ENCODE measurements at places on chromosomes 7 and 10. TPM values are rescaled to one million over a fixed set of nuclear protein-coding genes. Genes with fewer than 3 reads are reported as not detected.
A peak's percentile ranks its signal among the peaks of the same experiment; 100 is the strongest.

Gene KIN
- 13.6 TPM for total RNA-seq

DNA sequence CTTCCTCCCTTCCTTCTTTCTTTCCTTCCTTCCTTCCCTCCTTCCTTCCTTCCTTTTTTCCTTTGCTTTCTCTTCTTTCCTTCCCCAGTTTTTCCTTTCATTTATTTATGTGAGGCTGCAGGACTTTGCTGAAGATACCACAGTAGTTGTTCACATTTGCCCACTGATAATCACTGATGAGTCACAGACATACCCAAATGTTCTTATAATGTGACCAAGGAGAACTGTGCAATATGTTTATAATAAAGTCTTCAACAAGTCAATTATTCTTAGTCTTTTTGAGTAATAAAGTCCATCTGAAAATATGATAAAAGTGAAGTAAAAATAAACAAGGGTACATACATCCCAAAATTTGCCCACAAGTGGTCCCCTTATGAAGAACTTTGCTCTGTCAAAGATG is 159.7 kb downstream of the GNAI1 start:
- no peaks in the 10 kb centered on the region for H3K4me1 ChIP-seq
- no peaks in the 10 kb centered on the region for H3K27me3 ChIP-seq

- DNase-seq, result no peak
- H3K4me3 ChIP-seq, result no peak overlapping the region
- no peaks in the 10 kb centered on the region for H3K27me3 ChIP-seq
- no peak overlapping the region for H3K27ac ChIP-seq
- H3K4me1 ChIP-seq, result peaks cover 2% of the 10 kb centered on the region
- H3K36me3 ChIP-seq, result no peaks in the 10 kb centered on the region
Measured at GRCh38 chr7:47693216-47693615, 111.3 kb upstream of the TNS3 start.

DNA sequence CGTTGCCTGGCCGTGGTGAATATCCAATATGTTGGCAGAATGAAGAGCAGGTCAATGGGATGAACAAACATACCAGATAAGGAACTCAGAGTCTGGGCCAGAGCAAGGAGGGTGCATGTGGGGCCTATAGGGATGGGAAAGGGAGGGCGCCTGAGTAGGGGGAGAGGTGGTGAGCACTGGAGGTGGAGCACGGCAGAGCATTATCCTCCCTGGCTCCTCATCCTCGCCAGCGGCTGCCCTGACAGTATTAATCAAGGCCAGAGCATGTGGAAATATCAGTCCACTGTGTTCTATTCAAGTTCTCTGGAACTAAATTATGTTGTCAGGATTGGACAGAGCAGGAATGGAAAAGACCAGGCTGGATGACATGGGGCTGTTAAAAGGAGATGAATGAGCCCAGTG is 254.8 kb upstream of the ZMIZ1 start:
- no peaks in the 10 kb centered on the region for H3K4me1 ChIP-seq
- H3K27me3 ChIP-seq, result no peaks in the 10 kb centered on the region
- no peaks in the 10 kb centered on the region for H3K36me3 ChIP-seq
- DNase-seq, result no peak
- no peak overlapping the region for H3K4me3 ChIP-seq

GRCh38 chr7:151847681-151848081 is 29.2 kb downstream of the PRKAG2 start:
- DNase-seq, result no peak
- H3K4me1 ChIP-seq, result no peaks in the 10 kb centered on the region
- no peak overlapping the region for H3K27ac ChIP-seq
- H3K4me3 ChIP-seq, result no peak overlapping the region
- H3K27me3 ChIP-seq, result no peaks in the 10 kb centered on the region

DNA sequence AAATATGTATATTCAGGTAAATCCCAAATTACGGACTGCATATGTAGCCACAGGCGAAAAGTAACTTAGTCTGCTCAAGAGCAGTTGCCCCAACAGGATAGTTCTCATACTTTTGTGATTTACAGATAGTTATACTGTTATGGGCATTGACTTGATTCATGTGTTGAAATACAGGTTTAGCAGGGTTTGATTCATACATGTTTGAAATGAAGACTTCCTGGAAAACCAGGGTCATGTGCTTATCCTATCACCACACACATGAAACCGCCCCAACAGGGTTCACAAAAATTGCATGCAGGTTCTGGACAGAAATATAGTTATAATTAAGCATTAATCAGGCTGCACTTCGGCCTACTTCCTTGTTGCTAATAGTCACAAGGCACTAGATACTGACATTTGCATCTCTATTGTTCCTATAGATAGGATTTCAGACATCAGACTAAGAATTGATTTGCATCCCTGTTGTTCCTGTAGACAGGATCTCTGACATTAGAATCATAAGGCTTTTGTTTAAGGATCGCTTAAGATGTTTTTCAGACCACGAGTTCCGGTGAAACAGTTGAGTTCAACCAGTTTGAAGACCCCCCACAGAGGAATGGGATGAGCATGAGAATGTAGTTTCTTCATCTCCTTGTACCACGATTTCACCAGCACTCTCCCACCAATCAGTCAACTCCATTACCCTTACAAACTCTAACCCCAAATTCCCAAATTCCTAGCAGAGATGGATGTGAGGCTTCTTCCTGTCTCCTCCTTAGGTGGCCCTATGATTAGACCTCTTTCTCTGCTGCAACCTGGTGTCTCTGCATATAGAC is 2.0 kb upstream of the ZNF398 start:
- no peaks in the 10 kb centered on the region for H3K36me3 ChIP-seq
- peak overlapping the region; percentile 55 for H3K4me3 ChIP-seq
- H3K27me3 ChIP-seq, result no peaks in the 10 kb centered on the region
- peak overlapping the region; percentile 87 for H3K27ac ChIP-seq
- peak; percentile 74 for DNase-seq
- peaks cover 50% of the 10 kb centered on the region for H3K4me1 ChIP-seq

Gene KIF20B
- total RNA-seq, result 50.2 TPM

DNA sequence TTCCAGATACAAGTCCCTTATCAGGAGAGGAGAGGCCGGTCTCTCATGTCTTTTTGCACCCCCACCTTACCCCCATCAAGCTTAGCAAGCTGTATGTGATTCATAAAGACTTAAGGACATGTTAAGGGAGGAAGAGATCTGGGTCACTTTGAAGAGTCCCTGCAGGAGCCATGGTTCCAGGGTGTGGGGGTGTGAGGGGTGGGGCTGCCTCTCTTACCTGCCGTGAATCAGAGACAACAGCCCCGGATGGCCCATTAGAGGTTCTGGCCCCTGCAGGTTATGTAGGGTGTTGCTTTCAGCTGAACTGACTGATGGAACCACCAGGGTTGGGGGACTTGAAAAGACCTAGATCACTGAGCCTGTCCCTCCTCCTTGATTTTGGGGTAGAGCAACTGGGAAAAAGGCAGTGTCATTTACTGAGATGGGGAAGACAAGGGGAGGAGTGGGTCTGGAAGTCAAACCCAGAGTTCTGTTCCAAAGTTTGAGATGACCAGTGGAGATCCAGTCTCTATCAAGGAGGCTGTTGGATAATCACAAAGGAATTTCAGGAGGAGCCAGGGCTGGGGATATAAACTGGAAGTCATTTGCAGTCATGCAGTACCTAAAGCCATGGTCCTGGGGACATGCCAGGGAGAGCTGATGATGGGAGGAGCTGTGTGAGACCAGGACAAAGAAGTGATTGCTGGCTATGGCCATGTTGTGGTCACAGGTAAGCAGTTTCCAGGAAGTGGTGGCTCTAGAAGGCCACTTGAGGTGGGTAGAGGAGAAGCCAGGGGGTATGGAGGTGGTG is 23.1 kb downstream of the ADAMTS14 start:
- no peak for DNase-seq
- H3K27ac ChIP-seq, result no peak overlapping the region
- no peaks in the 10 kb centered on the region for H3K27me3 ChIP-seq
- no peak overlapping the region for H3K4me3 ChIP-seq
- H3K36me3 ChIP-seq, result peaks cover 4% of the 10 kb centered on the region
- peaks cover 9% of the 10 kb centered on the region for H3K4me1 ChIP-seq

Gene TAS2R5
- total RNA-seq, result 1.7 TPM

DNA sequence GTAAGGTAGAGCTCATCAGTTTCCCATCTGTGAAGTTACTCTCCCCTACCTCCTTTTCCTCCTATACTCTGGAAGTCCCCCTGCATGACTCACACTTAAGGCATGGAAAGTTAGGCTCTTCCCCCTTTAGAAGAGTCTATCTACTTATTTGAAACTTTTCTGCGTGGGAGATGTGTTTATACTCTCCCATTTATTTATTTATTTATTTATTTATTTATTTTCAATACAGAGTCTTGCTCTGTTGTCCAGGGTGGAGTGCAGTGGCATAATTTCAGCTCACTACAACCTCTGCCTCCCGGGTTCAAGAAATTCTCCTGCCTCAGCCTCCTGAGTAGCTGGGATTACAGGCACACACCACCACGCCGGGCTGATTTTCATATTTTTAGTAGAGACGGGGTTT is 107.5 kb upstream of the JCAD start:
- no peaks in the 10 kb centered on the region for H3K27me3 ChIP-seq
- DNase-seq, result no peak
- H3K36me3 ChIP-seq, result no peaks in the 10 kb centered on the region
- no peak overlapping the region for H3K4me3 ChIP-seq
- no peak overlapping the region for H3K27ac ChIP-seq

Gene BEND7
- total RNA-seq, result 13.8 TPM

DNA sequence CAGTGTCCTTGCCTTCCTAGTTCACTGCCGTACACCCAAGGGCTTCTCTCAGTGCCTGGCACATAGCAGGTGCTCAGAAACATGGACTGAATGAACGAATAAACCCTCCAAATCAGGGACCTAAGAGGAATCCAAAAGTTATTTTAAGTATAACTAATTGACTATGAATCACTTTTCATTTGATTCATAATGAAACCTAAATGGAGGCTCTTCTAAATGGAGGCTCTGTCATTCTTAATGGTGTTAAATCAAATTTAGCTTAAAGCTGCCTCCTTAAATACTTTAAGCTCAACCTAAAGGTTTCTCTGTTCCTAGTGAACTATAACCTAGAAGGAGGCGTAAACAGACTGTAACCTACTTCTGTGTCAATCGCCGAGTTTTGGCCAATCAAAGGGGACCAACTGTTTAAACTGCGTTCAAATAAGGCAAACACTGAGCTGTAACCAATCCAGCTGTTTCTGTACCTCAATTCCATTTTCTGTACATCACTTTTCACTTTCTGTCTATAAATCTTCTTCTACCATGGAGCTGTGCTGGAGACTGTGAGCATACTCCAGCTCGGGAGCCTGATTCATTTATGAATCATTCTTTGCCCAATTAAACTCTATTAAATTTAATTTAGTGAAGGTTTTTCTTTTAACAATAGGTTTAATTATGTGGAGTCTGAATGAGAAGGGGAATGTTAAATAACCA is 11.0 kb downstream of the PYROXD2 start:
- H3K4me1 ChIP-seq, result peaks cover 3% of the 10 kb centered on the region
- no peaks in the 10 kb centered on the region for H3K36me3 ChIP-seq
- H3K27ac ChIP-seq, result no peak overlapping the region
- no peak for DNase-seq

Gene CCDC126
- total RNA-seq, result 5.0 TPM

Gene GPR37
- 2.2 TPM for total RNA-seq

Gene GSTO2
- 115 TPM for total RNA-seq

DNA sequence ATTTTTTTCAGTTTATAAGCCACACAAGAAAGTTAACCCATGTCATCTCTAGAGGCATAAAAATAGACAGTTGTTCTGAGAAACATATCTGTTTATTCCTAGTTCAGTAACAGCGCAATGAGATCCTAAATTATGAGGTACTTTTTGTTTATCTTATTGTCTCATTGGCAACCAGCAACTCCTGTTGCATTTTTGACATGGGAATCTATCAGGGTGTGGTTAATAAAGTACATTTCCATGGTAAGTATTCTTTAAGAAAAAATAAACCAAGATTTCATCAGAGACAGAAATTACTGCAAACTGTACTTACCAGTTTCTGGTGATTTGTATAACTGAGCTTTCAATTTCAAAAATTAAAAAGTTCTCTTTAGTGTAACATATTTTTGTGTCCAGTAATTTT is 9.0 kb downstream of the FAS start:
- no peaks in the 10 kb centered on the region for H3K36me3 ChIP-seq
- H3K27me3 ChIP-seq, result no peaks in the 10 kb centered on the region
- DNase-seq, result no peak
- H3K4me3 ChIP-seq, result no peak overlapping the region
- H3K27ac ChIP-seq, result no peak overlapping the region

Gene SPDYE1
- total RNA-seq, result not detected

Measured in HCT116 (cell line).